ENCODE measurements at places on chromosomes 4 and X. TPM values are rescaled to one million over a fixed set of nuclear protein-coding genes. Genes with fewer than 3 reads are reported as not detected.

DNA sequence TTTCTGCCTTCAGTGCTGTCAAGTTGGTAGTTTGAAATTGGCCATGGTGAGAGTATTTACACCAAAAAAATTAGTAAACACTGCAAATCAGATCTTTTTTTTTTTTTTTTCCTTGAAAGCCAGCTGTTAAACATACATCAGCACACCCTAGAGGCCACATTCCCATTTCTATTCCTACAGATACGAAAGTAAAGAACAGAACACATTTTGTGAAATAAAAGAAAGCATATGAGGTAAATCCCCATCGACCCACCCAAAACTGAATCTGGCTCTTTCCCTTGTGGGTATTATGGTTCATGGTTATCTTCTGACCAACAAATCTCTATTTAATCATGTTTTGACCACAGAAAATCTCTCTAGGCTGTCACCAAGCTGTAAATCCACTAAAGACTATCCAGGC is 41.8 kb upstream of the AP1AR start:
- DNase-seq, result peak; percentile 27

Gene PDE6B
- total RNA-seq, result 12.0 TPM

Gene APLN
- 5.7 TPM for total RNA-seq

DNA sequence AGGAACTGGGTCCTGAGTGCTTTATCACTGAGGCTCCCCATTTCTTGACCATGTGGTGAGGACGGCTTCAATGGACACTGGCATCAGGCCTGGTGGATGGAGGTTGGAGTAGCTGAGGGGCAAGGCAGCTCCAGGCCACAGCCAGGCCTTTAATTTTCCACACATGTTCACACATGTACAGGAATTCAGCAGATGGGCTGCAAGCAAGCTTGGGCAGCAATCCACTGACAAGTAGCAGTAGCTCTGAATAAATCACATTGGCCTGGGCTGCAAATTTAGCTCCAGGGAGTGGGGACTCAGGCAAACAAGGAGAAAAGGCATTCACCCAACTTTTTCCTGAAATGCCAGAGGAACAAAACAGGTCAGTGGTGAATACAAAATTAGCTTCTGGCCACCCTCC is 107.8 kb upstream of the SCML1 start:
- DNase-seq, result no peak

Gene TDO2
- 0.13 TPM for total RNA-seq
